ENCODE measurements at places on chromosomes 2 and 18. TPM values are rescaled to one million over a fixed set of nuclear protein-coding genes. Genes with fewer than 3 reads are reported as not detected.

FBLN7 gene
- total RNA-seq = 4.4 TPM

NDC80 gene
- 33.0 TPM for total RNA-seq

FBXO48 gene
- total RNA-seq = 1.2 TPM

UGT1A7 gene
- 2.5 TPM for total RNA-seq

IL36G gene
- total RNA-seq = not detected

SCN2A gene
- 5.3 TPM for total RNA-seq

STPG4 gene
- total RNA-seq = not detected

ABHD1 gene
- not detected for total RNA-seq

ARL6IP6 gene
- 30.2 TPM for total RNA-seq

GRCh38 chr18:8468191-8468590 lies 141.0 kb upstream of the RAB12 start:
- DNase-seq = no peak

GRCh38 chr18:75081486-75081885 lies 127.5 kb downstream of the PTGR3 start:
- no peak for DNase-seq

GRCh38 chr2:1692342-1692741 lies 52.0 kb downstream of the PXDN start:
- no peak for DNase-seq

DNA sequence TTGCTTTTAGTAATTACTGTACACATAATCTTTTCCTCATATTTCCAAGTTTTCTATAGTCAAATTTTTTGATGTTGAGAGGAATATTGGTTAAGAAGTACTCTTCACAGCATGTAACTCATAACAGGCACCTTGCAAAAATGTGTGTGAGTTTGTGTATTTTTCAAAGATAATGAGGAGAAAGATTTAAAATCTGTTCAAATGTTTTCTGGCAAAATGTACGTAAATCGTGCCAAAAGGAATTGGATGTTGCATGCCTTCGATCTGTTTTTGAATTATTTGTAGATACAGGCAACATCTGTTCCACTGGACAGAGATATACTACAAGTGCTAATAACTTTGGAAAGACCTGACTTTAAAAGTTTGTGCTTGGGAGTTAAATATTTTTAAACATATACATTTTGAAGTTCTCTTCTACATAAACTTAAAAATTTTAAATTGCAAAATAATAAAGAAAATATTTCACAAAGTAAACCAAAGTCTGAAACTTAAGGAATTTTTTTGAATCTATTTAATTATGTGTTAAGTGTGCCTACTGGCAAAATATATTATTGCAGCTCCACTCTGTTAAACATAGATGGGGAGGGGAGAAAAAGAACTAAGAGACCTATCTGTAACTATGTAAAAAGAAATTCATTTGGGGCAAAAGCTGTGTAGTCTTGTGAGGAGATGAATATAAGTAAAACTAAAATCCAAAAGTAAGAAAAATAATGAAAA lies 133.5 kb upstream of the UBE2E3 start:
- no peak for DNase-seq

GRCh38 chr2:236728916-236729670 lies 159.5 kb downstream of the ACKR3 start:
- DNase-seq = no peak

- no peak for DNase-seq
These were observed 84.1 kb upstream of the SLC8A1 start for GRCh38 chr2:40535972-40536371.

GRCh38 chr2:137950238-137950637 lies 14.0 kb upstream of the HNMT start:
- no peak for DNase-seq

DNA sequence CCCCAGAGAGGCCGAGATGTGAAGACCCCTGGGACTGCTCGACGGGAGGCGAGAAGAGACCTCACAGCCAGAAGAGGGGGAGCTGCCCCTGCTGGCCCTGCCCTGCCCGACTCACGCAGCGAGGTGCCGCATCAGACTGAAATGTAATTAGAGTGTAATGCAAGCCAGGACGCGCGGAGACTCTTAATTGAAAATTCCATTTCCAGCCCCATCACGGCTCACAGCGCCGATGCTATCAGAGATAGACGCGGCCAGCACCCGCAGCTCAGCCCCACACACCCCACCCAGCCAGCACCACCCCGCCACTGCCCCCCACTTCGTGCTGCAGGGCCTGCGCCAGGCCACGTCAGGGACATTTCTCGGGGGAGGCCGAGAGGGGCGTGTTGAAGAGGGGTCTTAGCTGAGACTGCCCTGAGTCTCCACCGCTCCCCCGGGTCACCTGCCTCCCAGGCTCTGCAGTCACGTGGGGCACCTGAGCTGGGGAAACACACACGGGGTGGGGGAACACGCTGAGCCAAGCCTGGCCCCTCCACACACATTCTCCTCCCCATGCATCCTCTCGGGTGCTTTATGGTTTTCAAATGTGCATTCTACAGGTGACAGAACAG lies 78.1 kb downstream of the TEX51 start:
- no peak for DNase-seq

DNA sequence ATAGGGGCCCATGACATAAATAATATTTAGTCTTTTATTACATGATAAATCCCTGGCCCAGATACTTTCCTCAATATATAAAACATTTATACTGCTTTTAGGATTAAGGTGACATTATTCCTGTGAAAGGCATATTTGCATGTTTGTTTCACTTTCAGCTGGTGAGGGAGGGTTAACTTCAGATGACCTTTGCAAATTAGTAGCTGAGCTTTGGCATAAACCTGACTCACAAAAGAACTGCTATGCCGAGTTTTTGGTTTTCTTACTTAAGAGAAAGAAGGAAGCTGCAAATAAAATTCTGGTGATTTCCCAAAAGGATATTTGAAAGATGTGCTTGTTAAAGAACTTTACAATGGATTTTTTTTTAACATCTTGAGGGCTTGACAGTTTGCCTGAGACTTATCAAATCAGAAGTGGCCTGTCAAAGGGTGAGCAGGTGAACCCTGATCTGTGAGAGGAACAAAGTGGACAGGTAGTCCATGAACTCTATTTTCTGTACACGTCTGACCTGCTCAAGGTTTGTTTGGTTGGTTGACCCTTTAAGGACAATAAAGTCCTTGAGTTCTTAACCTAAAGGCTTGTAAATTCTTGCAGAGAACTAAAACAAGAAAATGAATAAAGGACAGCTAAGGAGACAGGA lies 93.5 kb downstream of the FAM124B start:
- DNase-seq = no peak

DNA sequence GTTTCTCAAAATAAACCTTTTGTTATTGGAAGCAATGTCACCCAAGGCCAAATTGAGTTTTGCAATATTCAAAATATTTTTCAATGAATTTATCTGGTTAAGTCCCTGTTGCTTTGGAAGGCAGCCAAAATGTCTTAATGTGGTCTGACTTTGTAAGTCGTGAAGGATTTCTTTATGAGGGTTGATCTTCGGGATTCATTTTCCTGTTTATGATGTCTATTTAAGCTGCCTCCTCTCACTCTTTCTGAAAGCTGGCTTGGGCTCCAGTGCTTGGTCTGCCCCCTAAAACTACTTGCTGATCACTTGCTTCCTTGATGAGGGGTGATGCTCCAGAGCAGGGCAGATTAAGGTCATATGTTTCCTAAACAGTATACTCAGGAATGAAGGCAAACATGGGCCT lies 141.1 kb downstream of the ANTXR1 start:
- DNase-seq = no peak

GRCh38 chr2:11932962-11933361 lies 186.5 kb downstream of the LPIN1 start:
- no peak for DNase-seq

DNA sequence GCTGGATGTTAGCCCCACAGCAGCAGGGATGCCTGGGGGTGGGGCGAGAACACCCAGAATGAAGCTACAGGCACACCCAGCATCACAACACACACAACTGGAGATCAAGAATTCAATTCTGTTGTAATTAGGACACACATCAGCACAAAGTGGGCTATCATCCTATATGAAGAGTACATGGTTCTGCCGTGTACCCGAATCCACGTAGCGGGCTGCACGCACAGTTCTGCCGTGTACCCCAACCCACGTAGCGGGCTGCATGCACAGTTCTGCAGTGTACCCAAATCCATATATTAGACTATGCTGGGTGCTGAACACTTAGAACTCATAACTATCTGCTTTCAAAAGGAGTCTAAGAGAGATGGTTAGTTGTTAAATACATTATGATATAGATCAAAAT lies 86.5 kb downstream of the EIPR1 start:
- no peak for DNase-seq

- no peak for DNase-seq
These were observed 21.7 kb upstream of the BAZ2B start for GRCh38 chr2:159637988-159638501.

GRCh38 chr18:25737710-25738311 lies 352.6 kb downstream of the SS18 start:
- DNase-seq = no peak

DNA sequence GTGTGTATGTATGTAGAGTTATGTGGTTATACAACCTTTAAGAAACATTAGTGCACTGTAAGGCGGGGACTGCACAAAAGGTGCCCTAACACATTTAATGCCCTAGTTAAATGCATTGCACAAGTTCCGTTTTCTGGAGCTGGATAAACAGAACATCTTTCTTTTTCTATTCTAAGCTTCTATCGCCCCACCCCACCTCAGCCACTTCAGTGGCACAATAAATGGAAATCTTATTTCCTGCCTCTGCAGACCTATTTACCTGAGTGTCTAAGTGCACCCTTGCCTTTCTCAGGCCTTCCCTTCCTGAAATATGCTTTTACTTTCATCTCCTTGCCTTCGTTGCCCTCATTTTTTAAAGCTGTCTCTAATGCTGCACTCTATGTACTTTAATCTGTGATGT lies 123.5 kb downstream of the TANC1 start:
- DNase-seq = no peak

DNA sequence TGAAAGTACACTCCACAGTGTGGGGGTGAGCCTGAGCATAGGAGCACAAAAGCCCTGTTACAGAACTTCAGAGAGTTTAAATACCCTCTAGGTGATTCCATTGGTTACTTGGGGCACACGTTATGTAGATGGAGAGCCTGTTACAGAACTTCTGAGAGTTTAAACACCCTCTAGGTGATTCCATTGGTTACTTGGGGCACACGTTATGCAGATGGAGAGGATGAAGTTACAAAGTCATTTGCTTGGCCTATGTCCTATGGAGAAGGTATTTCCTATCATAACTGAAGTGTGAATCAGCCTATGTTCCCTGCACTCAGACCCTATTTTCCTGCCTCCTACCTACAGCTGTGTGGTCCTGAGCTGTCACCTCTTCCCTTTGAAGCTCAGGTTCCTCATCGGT lies 3.8 kb upstream of the CAPN10 start:
- no peak for DNase-seq

DNA sequence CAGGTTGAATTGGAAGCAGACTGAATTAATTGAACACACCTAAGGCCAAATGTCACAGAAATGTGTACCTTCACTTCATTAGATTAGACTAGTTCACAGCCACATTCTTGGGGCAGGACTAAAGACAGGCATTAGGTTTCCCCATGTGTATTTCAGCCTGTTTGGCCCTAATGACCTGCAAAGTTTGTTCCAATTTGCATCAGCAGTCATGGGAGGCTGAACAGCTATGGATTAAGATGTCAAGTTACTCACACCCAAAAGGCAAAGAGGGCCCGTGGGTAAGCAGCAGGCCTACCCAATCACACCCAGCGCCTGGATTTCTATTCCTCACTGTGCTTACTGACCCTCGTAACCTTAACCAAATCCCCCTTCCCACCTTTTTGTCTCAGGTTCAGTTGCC lies 99.6 kb upstream of the RIOK3 start:
- DNase-seq = no peak

DNA sequence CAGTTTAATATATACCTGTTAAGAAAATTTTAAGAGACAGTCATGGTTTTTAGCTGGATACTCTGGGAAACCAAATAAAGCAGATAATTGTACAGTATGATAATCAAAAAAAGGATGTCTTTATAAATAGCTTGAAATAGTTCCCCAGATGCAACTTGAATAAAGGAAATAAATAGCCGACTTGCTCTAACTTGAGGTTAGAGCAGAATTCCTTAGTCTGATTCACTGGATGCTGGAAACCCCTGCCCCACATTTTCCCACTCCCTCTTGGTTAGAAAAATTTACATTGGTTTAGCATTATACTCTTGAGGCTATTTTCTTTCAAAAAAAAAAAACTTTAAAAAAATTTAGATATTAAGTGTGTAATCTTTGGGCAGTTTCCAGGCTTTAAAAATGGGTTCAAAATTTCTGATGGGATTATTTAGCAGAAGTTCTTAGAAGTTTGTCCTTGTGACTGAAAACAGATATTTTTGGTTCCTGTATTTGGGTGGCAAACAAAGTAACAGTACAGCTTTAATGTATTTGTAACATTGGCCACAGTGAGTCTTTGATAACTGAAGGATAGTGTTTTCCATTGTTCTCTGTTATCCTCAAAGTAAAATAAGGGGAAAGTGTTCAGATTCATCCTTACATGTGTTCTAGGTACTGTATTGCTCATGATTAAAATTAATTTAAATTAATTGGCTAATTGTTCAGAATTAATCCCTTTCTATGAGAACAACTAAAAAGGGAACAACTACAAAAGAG lies 39.6 kb downstream of the ITGAV start:
- no peak for DNase-seq

GRCh38 chr2:205270689-205271088 lies 411.6 kb upstream of the NRP2 start:
- no peak for DNase-seq

GRCh38 chr2:96161898-96162297 lies 16.7 kb upstream of the DUSP2 start:
- DNase-seq = no peak

DNA sequence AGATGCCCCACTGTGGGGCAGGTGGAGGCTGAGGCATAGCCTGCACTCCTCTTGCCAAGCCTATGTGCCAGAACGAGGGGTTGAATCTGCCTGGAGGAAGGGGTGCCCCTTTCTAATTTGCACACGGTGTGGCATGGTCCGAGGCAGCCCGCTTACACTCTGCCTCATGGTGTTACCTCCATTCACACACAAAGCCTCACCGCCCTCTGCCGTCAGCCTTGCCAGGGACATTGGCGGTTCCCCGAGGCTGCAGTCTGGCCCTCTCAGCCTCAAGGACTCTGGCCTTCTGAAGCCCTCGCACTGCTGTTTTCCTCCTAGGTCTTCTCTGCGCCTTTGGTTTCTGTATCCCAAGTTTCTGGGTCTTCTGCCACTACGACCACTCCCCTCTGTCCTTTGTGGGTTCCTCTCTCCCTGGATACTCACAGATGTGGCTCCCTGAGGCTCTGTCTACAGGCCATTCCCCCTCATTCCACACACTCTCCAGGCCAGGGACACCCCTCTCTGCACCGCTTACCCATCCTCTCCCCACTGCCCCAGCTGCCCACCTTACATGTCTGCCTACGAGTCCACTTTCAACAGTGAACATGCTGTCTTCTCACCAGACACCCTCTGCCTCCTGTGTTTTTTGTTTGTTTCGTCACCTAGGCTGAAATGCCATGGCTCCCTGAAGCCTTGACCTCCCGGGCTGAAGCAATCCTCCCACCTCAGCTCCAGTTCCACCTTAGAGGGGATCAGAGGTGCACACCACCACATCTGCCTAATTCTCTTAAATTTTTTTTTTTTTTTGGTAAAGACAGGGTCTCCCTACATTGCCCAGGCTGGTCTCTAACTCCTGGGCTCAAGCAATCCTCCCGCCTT lies 7.9 kb upstream of the ASPRV1 start:
- no peak for DNase-seq

- no peak for DNase-seq
These were observed 161.1 kb downstream of the FAM210A start for GRCh38 chr18:13565228-13565627.

GRCh38 chr2:2662037-2662846 lies 331.2 kb upstream of the MYT1L start:
- DNase-seq = no peak
